T-helper 1 cell (primary cell): ENCODE measurements at places on chromosomes 1 and 21.

GRCh38 chr1:31955917-31956736 is 18.0 kb upstream of the PTP4A2 start:
- peak; percentile 94 for DNase-seq

DNA sequence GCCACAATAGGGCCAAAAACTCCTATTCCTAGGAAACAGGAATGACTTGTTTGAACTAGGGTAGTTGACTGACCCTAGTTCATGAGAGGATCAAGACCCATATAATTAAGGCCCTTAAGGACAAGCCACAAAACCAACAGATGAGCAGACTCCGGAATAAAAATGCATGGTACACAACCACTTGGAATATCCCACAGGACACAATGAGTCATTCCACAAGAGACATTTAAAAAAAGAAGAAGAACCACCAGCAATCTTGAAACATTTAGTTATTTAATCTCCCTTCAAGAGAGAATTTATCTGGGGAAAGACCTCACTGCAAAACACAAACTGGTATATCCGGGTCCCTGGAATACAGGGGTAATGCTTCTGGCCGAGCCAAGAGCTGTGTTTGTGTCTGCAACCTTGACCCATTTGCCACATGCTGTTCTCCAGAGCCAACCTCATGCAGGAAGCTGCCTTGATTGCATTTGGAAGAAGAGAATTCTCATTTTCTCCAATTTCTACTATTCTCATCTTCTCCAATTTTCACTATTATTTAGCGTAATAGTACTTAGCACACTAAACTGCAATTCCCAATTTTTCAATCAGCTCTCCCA is 135.5 kb downstream of the TGFBR3 start:
- no peak for DNase-seq

DNA sequence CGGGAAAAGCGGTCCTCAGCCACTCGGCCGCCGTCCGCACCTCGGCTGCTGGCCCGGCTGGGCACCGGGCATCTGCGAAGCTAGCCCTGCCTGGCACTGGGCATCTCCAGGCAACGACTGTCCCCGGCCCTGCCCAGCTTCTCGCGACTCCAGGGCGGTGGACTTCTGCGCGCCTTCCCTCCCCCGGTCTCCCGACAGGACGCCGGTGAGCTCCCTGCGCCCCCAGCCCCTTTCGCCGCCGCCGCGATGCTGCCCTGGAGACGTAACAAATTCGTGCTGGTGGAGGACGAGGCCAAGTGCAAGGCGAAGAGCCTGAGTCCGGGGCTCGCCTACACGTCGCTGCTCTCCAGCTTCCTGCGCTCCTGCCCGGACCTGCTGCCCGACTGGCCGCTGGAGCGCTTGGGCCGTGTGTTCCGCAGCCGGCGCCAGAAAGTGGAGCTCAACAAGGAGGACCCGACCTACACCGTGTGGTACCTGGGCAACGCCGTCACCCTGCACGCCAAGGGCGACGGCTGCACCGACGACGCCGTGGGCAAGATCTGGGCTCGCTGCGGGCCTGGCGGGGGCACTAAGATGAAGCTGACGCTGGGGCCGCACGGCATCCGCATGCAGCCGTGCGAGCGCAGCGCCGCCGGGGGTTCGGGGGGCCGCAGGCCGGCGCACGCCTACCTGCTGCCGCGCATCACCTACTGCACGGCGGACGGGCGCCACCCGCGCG is 514 bp downstream of the FAM43B start:
- no peak for DNase-seq

GRCh38 chr1:52552236-52552504 is 722 bp downstream of the TUT4 start:
- DNase-seq = peak; percentile 75

DNA sequence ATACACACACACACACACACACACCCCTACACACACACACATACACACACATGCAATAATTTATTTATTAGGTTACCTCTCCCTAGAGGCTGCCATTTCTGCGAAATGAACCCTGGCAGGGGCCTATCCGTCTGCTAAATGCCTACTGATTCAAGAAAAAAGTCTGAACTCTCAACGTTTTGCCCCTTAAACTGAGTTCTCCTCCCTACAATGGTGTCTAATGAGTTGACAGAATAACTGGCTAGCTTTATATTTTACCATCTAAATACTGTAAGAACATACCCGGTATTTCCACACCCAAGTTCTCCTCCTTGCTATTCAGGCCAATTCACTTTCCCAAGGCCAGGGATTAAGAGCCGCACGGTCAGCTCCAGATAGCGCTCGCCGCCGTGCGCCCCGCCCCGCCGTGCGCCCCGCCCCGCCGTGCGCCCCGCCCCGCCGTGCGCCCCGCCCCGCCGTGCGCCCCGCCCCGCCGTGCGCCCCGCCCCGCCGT is 339 bp upstream of the RNPC3 start:
- DNase-seq = no peak

DNA sequence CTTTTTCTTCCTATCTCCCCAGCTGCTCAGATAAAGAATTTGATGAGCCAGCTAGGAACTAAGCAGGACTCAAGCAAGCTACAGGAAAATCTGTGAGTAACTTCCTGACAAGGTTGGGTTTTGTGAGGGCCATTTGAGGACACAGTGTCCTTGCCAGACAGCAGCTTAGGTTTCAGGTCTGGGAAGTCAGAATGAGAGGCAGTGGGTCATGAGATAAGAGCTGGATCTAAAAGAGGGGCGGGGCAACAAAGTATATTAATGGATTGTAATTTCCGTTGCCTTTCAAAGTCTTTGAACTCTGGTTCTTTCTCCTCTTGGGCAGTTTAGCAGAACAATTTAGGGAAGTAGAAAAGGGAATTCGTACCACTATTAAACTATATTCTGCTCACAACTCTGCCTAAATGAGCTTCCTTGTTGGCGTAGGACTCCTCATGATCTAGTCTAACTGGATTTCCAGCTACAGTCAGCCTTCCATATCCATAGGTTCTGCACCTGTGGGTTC is 16.6 kb downstream of the STX12 start:
- no peak for DNase-seq

GRCh38 chr1:196148367-196148970 is 459.8 kb downstream of the KCNT2 start:
- no peak for DNase-seq

GRCh38 chr1:52937433-52938182 is 10.5 kb downstream of the SCP2 start:
- no peak for DNase-seq

DNA sequence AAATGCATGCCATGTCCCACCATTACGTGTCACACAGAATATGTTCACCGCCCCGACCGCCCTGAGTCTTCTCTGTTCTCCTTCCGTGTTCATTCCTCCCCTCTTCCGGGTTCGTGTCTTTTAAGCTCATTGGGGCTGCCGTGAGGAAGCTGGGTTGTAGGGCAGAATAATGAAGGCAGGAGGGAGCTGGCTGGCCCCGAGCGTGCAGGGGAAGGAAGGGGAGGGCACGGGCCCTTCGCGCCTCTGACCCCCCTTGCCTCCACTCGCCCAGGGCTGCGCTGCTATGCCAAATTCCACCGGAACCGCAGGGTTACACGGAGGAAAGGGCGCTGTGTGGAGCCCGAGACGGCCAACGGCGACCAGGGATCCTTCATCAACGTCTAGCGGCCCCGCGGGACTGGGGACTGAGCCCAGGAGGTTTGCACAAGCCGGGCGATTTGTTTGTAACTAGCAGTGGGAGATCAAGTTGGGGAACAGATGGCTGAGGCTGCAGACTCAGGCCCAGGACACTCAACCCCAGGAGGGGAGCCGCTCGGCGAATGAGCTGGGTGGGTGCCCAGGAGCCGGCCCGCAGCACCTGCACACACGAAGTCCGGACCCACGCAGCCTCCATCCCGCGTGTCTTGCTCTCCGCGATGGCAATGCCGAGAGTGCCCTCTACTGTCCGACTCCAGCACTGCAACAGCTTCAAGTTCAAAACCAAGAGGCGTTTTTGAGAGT is 16.5 kb upstream of the AGTRAP start:
- DNase-seq = peak; percentile 83

- no peak for DNase-seq
Measured at GRCh38 chr1:168338589-168339503, 58.2 kb downstream of the TBX19 start.

DNA sequence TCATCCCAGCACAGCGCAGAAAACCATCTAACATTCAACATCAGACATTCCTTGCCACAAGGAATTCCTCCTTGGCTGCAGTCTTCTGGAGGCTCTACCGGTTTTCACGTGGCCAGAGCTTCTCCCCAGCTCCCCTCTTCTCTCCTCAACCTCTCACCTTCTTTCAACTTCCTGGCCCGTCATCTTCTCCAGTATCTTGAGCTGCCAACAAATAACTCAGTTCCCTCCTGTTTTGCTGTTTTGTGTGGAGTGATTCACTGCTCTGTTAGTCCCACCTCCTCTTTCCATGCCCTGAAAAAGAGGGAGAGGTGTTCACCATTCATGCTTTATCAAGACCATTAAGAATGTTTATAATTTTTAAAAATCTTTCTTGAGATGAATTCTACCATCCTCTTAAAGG is 32.6 kb downstream of the PIGM start:
- DNase-seq = no peak

GRCh38 chr1:155272466-155273342 is 600 bp downstream of the CLK2 start:
- DNase-seq = no peak

DNA sequence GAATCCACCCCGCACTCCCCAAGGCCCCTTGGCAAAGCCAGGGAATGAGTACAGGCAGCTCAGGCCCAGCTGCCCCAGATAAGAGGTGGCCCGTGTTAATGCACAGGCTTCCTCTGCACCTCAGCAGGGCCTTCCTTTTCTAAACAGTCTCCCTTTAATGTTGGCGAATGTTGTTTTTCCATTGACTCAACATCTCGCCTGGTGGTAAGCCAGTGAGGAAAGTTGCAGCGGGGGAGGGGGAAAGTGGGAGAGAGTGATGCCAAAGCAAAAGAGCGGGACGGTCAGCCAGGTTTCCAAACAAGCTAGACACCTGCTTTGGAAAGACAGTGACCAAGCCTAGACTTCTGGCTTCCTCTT is 10.3 kb upstream of the PROX1 start:
- no peak for DNase-seq

GRCh38 chr1:100028765-100029164 is 59.0 kb downstream of the SLC35A3 start:
- no peak for DNase-seq

DNA sequence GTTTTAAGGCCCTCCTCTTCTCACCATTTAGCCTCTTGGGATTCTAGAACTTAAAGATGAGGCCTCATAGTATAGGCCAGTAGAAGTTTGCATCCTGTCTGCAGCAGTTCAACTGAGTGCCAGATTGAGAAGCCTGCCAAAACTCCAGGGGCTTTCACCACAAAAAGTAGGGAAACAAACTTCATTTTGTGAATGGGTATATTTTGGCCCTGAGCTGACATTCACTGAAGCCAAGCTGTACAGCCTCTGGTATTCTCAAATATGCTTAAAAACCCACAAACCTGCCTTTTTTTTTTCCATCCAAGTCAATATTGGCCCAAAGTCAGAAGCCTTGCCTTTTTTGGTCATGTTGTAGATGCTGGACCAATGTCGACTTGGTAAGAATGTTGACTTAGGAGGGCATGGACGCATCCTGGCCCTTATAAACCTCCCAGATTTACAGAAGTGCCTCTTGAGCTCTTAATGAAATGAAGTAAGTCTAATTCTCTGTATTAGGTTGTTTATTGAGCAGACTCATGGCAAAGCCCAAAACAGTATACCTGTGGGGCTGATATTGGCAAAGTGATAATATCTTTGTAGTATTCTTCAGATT is 337.5 kb downstream of the CHRM3 start:
- DNase-seq = no peak

- no peak for DNase-seq
Measured at GRCh38 chr1:201491896-201492511, 14.9 kb downstream of the CSRP1 start.

- DNase-seq = no peak
Measured at GRCh38 chr1:162663086-162663485, 30.8 kb downstream of the DDR2 start.

DNA sequence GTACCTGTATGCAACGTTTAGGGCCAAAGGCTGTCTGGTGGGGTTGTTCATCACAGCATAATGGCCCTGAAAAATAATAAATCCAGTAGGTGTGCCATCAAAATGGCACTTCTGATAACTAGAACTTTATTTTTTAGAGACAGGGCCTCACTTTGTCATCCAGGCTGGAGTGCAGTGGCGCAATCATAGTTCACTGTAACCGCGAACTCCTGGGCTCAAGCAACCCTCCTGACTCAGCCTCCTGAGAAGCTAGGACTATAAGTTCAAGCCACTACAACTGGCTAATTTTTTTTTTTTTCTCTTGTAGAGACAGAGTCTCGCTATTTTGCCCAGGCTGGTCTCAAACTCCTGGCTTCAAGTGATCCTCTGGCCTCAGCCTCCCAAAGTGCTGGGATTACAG is 4.7 kb downstream of the SNAPIN start:
- no peak for DNase-seq

DNA sequence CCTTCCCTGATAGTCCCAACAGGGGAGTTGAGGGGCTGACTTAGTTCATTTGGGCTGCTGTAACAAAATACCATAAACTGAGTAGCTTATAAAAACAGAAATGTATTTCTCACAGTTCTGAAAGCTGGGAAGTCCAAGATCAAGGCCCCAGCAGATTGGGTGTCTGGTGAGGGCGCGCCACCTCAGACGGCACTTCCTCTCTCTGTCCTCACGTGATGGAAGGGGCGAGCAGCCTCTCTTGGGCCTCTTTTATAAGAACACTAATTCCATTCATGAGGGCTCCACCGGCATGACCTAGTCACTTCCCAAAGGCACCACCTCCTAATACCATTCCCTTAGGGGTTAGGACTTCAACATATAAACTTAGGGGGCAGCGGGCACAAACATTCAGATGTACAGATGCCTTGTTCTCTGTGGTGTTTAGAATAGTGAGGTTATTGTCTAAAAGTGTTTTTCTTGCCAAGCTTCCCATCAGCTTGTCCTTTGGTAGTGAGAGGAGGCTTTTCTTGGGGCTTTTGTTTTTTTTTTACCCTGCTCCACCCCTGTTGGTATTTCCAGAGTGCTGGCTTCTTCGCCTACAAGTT is 20.3 kb downstream of the NIPAL3 start:
- no peak for DNase-seq

GRCh38 chr1:20462397-20462796 is 23.6 kb downstream of the CAMK2N1 start:
- no peak for DNase-seq

- DNase-seq = peak; percentile 53
Measured at GRCh38 chr1:26993237-26994019, at the start of gene TRNP1. Gene TRNP1 (plus strand): TSS chr1:26993692. CDS start chr1:26993787, 95 bp downstream.

- DNase-seq = no peak
Measured at GRCh38 chr1:117679299-117679698, 73.5 kb downstream of the TENT5C start.

DNA sequence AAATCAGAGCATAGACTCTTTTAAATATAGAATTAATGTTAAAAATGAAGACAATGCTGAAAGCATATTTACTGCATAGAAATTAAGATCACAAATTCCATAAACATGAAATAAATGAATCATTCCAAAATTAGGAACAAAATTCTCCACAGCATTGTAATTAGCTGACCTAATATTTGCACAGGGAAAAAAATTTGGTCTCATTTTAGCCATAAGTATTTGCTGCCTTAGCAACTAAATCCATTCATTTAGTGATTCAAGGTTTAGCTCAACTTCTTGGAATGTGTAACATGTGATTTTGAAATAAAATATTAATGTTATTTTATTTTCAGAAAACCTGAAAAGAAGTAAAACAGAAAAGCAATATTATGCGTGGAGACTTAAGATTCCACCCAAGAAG is 25.5 kb downstream of the ADAMTS5 start:
- no peak for DNase-seq

- no peak for DNase-seq
Measured at GRCh38 chr1:184387476-184388318, 868 bp downstream of the C1orf21 start.

GRCh38 chr1:26744075-26744959 is 43.4 kb upstream of the PIGV start:
- peak; percentile 96 for DNase-seq
